ENCODE measurements at places on chromosomes 12 and 14.

GRCh38 chr14:86038387-86039042, 508.6 kb downstream of the FLRT2 start:
- DNase-seq: peak; percentile 0

GRCh38 chr12:68481181-68481941, 129.3 kb upstream of the RAP1B start:
- DNase-seq: no peak

DNA sequence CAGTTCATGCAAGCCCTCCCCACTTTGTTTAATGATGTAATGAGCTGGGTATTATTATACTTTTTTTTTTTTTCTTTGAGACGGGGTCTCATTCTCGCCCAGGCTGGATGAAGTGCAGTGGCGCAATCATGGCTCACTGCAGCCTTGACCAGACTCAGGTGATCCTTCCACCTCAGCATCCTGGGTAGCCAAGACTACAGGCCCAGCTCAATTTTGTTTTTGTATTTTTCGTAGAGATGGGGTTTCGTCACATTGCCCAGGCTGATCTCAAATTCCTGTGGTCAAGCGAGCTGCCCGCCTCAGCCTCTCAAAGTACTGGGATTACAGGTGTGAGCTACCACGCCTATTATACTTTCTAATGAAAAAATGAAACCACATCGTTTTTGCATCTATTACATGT, 4.5 kb upstream of the DCAF11 start:
- DNase-seq: no peak

DNA sequence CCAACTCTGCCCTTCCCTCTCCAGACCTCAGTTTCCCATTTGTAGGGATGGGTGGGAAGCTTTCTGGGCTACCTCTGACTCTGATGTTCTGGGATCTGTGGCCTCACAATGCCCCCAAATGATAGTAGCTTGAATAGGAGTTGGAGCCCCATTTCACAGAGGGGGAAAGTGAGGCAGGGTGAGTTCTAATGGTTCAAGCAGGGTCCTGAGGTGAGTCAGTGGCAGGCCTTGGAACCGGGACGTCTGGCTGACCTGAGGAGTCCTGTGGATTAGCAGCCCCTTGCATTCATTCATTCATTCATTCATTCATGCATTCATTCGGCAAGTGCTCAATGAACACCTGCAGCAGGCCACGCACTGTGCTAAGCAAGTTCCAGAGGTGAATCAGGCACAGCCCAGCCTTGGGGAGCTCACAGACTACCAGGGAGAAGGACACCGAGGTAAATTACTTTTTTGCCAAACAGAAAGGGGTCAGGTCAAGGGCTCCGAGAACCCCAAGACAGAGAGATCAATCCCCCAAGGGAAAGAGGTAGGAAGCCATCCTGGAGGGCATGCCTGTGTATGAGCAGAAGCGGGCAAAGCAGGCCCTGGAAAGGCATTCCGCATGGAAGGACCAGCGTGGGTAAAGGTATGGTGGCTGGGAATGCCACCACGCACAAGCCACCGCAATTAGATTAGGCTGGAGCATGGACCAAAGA, 818 bp upstream of the TMEM119 start:
- no peak for DNase-seq

GRCh38 chr14:50944647-50945413, 547 bp upstream of the PYGL start:
- DNase-seq: no peak

DNA sequence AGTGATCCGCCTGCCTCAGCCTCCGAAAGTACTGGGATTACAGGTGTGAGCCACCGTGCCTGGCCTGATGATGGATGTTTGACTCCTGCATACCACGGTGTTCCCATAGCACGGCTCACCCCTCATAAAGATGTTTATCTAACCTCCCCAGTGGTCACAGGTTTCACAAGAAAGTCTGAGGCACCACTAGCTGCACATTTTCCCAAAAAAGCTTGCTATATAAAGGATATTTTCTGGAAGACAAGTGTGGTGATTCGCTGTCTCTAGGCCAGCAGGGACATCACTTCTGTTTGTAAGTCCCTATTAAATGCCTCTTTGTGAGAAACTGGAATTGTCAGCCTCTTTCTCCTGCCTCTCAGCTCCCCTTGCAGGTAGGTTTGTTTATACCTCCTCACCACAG, 18.3 kb downstream of the PLEK2 start:
- DNase-seq: no peak

DNA sequence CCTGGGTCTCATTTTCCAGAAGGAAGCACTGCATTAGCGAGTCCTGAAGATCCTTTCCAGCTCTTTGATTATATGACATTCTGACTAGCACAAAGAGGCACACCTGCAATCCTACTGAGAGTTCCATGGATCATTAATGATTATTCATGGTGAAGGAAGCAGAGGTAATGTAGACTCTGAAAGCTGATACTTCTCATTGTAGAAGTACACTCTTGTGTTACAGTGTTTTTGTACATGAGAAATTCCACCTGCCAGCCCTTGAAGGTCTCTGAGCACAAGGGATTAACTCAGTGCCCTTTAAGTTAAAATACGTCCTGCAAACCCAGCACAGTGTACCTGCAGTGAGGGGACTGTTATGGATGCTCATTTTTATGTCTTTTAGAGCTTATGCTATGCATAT, 558.8 kb upstream of the FBXO33 start:
- DNase-seq: no peak
